Stimulated activated naive CD4-positive, alpha-beta T cell (primary cell): ENCODE measurements at places on chromosomes 12 and 14.

- no peak for DNase-seq
Measured at GRCh38 chr14:53389202-53389601, 236.1 kb upstream of the DDHD1 start.

- no peak for DNase-seq
Measured at GRCh38 chr12:88432531-88433490, 147.5 kb downstream of the KITLG start.

DNA sequence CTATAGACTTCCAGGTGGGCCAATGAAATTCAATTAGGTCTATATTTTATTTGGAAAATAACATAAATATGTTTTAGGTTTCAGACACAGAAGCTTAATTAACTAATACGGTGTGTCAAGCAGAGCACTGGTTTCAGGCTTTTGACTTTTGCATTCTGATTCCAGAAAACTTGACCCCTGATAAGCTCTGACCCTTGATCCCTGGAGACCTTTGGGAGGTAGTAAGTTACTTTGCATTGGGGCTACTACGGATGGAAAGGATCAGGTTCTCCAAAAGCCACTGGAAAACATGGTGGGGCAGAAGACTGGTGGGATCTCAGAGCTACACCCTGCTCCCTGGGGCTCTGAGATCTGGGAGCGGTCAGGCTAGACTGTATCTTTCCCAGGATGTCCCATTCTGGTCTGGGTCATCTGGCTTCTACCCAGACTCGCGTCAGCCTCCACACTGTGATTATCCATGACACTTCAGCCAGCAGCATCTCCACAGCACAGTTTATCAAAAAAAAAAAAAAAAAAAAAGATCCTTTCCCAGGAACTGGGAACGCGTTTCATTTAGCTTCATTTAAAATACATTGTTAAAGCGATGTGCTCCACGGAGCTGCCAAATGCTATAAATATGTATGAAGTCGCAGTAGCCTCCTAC is 17.8 kb upstream of the EMP1 start:
- DNase-seq, result no peak

- DNase-seq, result no peak
Measured at GRCh38 chr12:67599691-67600090, 48.9 kb upstream of the DYRK2 start.

DNA sequence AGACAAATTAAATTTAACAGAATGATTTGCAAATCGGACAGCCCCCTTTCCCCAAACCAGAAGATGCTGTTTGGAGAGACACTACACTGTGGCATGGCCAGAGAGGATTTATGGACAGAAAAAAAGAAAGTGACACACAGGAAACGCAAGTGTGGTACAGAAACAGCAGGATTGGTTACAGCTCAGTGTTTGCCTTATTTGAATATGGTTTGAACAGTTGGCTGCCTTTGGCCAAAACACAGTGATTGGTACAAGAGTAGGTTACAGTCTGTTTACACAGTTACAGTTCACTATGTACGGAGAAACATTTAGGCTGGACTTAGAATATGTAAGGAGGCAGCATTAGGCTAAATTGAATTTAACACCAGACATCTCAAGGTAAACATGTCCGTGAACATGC is 335.3 kb downstream of the NPAS3 start:
- no peak for DNase-seq

DNA sequence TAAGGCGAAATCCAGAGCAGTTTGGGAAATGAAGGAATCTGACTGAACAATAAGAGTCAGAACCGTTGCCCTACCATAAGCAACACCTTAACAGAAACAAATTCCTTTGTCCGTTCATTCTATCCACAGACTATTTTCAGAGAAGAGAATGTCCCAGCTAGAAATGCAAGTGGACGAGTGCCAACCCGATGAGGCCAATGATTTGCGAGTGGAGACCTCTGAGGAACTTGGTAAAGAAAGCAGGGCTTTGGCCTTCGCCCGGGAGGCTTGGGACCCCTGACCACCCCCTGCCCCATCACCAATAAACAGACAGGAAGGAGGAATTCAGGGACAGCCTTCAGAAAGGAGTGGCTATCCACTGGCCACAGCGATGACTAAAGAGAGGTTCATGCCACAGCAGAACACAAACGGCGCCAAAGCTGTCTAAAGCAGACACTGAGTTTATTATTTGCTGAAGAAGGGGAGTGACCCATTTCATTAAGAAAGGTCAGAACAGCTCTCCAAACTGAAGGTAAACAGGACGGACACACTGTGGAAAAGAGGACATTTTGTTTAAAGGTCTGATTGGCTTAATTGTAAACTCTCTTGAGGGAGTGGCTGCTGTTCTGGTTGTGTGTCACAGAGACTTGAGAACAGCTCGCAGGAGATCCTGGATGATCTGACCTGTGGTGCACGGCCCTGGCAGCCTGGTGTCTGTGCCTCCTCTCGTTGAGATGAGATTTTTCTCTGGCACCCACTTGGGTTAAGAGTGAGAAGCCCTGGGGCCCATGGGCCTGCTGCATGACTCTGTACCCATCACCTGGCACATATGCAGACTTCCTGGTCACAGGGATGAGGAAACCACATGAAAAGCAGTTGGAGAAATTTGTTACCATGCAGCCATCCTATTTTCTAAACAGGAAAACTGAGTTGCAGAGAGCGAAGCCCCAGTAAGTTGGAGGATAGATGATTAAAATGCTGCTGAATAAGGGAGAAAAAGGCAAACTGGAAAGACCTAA is 142.0 kb upstream of the PZP start:
- no peak for DNase-seq

GRCh38 chr14:89388853-89389252 is 28.2 kb downstream of the FOXN3 start:
- DNase-seq, result no peak

DNA sequence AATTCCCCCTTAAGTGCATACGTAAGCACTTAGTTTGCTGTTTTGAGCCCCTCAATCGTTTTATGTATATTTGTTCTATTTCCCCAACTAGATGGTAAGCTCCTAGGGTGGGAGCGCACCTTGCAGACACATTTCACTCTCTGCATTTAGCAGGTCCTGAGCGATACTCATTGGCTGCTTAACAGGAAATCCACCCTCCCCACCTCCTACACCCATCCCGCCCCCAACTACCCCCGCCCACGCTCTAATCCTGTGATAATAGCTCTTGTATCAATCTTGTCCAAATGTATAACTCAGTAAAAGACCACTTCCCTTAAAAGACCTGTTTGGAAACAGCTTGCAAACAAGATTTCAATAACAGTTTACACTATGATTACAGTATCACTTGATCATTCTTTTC is 8.1 kb downstream of the LPAR5 start:
- DNase-seq, result peak; percentile 60

GRCh38 chr14:64266239-64266638 is 27.9 kb downstream of the ESR2 start:
- DNase-seq, result no peak

DNA sequence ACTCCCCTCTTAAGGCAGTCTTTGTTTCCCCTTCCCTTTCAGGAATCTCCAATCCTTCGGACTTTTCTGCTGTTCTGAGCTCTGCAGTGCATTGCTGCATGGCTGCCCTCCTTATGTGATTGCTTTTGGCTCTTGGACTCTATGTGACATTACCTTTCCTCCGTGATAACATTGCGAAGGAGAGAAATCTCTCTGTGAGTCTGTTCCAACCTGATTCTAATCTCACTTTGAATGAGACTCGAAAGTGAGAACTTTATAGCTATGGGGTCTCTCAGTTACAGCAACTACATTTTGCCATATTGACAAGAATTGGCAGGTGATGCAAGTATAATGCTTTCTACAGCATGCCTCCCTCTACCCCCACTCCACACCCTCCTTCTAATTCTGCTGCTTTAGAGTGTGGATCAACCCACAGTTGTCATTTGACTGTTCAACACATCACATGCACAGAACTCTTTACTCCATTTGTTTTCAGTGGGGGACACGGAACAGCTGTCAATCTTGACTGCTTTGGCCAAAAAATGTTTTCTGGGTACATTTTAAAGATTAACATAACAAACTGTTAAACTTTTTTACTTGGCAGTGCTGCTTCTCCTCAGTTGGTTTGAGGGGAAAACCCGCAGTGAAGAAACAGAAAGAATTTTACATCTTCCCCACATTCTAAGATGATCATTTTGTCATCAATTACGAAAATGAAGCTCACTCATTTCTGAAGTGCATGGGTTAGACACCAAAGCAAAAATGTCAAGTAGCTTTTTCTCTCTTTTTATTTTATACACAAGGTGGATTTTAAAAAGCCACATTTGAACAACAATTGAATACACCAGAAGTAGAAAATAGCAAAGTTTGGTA is 125.5 kb upstream of the RMST start:
- DNase-seq, result no peak

DNA sequence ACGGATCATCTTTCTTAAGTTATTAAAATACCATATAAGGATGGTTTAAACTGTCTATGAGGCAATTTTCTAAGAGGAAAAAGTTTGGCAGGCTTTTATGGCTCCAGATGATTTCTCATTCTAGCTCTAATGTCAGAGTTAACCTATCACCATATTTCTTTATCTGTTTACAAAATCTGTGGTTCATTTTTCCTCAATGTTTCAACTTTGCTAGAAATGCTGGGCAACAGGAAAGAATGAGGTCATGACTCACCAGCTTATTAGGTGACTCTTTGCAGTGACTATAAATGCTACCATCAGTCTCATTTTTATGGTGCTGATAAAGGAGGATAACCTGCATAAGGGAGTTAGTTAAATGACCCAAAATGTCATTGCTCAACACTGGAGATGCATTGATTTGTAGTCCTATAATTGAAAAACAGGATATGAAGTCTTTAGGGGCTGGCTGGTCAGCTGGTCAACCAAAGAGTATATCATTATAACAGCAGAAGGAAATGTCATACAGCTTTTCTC is 45.3 kb upstream of the RAP1B start:
- no peak for DNase-seq

DNA sequence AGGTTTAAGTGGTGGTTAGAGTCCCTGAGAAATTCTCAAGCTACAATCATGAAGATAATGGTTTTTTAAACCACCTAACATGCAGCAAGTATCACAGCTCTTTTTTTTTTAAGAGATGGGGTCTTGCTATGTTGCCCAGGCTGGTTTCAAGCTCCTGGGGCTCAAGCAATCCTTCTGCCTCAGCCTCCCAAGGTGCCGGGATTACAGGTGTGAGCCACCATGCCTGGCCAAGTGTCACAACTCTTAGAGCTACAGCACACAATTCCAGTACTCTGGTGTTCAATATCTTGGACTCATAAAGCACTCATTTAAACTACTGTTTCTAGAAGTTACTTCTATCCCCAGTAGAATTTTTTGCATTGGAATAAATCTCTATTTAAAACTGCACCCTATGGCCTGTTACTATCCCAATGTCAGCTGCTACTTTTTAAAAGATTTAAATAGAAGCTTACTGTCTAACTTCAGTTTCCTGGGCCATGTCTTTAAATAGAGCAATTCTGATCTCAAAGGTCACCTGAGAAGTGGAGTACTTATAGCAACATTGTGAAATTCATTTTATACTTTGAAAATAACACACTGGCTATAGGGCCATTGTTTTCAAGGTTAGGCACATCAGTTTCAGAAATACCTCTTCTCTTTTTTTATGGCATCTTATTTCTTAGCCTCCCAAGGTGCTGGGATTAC is 10.3 kb downstream of the LYSET start:
- DNase-seq, result no peak

- no peak for DNase-seq
Measured at GRCh38 chr14:73142216-73142615, 5.9 kb downstream of the PSEN1 start.

DNA sequence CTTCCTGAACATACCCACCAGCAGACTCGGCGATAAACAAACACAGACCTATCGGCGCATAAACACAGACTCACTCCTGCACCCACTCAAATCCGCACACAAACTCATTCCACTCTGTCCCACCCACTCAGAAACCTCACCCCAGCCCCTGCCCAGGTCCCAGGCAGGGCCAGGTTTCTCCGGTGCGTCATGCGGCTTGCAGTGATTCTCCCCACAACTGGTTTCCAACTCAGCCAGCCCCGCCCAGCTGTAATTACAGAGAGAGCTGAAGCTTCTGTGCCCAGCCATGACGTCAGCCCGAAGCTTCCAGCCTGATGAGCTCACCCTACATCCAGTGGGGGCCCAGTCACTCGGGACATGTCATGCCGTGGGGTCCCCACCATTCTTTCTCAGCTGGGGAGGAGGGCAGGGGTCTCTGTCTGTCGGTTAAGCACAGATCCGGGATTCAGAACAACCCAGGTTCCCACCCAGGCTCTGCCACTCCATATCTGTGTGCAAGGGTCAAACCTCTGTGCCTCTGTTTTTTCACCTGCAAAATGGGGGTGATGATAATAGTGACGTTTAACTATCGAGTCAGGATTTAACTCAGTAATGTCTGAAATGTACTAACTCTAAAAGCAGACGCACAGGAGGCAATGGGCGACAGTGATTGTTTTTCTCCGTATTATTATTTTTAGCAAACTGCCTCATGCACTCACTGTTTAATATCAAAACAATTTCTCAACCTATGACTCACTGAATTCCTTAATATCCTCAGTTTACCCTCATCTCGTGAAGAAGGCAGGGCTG is 2.3 kb upstream of the HSPB8 start:
- no peak for DNase-seq

GRCh38 chr14:23366426-23366921 is 1.5 kb upstream of the EFS start:
- no peak for DNase-seq

DNA sequence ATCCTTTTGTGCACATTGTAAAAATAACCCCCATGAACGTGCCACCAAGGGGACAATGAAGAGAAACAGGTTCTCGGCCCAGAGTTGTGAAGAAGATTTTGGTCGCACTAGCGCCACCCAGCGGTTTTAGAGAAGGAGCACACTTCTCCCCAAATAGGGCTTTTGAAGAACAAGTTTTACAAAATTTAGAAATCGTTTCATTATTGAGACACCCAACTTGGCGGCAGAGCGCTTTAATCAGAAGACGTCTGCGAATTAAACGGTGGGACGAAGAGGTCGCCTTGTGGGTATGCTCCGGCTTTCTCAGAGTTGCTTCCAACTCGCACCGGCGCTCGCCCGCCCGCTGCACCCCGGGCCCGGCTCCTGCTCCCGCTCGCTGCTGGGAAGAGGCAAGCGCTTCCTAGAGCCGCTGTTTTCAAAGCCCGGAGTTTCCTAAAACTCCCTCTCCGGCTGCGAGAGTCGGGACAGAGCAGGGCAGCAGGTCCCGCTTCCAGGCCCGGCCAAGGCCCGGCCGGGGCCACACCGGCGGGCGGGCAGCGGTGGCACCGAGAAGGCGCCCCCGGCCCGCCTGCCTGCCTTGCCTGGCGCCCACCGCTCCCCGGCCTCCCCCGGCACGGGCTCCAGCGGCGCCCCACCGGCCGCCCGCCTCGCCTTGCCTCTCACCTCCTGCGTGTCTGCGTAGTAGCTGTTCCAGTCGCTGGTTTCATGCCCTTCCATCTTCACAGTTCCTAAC is 645 bp downstream of the FOXA1 start:
- no peak for DNase-seq

DNA sequence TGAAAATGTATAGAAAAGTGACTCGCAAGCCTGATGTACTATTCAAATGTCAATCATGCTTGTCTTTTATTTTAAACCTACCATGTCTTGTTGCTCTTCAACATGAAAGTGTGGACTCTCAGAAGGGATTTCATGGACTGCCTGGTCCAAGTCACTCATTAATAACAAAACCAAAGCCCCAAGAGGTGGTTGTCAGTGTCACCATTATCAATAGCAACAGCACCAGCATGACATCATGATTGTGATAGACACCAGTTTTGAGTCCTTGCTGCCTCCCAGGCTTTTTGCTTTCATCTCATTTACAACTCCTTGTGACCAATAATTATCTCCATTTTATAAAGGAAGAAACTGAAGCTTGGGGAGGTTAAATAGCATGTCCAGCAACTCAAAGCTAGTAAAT is 112.0 kb upstream of the TMPO start:
- no peak for DNase-seq
